ENCODE measurements at places on chromosomes 1 and 21.

DNA sequence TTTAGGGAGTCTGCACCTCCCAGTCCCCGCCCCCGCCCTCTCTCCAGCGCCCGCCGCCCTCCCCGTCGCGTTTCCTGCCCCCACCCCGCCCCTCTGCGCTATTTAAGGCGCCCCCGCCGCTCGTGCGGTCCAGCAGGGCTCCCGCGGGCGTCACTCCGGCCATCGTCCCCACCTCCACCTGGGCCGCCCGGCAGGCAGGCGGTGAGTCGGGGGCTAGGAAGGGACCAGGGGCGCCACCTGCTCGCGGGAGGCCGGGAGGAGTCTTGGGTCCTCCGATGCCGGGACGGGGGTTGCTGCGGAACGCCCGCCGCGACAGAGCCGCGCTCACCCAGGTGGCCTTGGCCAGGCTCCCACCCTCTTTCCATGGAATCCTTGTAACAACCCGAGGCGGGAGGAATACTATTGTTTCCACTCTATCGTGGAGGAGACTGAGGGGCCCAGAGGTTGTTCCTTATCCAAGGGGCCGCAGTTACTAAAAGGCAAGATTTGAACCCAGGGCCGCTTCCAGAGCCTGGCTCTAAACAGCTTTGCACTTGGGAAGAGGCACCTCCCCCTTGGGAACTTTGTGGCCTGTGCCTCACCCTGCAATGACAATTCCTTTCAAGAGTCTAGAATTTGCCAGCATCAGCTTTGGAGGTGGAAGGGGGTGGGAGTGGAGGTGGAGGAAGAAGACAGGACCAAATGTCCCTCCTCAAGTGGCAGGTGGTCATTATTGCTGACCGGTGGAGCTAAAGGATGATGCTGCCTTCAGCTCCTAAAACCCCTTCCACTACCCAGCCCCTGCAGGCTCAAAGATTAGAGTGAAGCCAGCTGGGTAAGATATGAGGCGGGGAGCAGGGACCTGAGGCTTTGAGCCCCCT is at the start of gene GJA4:
Gene GJA4, plus strand, starts transcription at position 132 of the 860 bp plus-strand sequence. CDS start 1,215 bp downstream, outside the sequence.
- DNase-seq = no peak

DNA sequence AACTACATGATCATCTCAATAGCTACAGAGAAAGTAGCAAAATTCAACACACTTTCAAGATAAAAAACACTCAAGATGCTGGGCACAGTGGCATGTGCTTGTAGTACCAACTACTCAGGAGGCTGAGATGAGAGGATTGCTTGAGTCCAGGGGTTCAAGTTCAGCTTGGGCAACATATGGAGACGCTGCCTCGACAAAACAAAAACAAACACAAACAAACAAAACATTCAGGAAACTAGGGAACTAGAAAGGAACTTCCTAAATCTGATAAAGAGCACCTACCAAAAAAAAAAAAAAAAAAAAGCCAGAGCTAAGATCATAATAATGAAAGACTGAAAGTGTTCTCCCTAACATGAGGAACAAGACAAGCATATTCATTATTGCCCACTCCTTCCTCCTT is 22.8 kb upstream of the RNF186 start:
- no peak for DNase-seq

DNA sequence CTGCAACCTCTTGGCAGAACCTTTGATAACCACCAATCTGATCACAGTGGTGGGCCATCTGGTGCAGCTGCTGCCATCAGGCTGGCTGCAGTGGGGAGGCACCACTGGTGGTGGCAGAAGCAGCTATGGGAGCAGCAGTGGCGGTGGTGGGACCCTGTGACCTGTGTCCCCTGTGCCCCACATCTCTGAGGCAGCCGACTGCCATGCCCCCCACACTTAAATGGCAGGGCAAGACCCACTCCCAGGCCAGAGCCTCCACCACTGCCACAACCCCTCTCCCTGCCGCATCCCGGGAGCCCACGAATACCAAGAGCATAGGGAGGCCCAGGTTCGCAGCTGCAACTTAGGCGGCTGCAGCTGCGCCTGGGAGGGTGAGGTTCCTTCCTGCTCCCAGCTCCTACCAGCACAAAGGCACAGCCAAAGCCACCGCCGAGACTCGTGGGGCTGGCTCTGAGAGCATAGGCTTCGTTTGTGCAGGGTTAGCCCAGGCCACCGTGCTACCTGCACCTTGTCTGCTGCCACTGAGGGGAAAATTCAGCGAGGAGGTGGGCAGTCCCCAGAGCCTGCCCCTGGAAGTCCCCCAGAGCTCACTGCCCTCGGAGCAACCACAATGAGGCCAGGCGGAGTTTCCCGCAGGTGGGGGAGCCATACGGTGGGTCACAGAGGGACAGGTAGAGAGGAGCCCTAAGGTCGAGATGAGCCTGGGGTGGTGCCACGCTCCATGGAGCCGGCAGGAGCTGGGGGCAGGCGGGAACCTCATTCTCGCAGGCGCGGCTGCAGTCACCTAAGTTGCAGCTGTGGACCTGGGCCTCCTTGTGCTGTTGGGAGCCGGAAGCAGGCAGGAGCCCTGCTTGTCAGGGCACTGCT is 518.7 kb downstream of the RWDD3 start:
- DNase-seq = no peak

DNA sequence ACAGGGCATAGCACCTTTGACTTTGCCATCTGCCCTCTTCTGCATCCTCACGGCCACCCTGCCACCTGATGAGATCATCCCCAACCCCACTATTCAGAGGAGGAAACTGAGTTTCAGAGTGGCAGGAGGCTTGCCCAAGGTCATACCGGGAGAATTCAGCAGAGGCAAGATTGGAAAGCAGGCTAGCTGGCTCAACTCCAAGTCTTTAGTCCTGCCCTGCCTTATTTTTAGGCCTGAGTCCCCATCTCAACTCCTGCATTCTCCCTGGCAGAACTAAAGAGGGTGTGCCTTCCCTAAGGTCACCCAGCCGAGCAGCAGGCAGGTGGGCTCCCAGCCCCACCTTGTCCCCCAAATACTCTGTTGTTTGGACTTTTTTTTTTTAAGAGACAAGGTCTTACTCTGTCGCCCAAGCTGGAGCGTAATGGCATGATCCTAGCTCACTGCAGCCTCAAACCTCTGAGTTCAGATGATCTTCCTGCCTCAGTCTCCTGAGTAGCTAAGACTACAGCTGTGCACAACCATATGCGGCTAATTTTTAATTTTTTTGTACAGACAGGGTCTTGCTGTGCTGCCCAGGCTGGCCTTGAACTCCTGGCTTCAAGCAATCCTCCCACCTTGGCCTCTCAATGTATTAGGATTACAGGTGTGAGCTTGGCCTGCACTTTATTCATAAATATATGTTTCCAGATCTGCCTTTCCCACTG is 13.8 kb upstream of the FGR start:
- DNase-seq = no peak

- DNase-seq = no peak
Observed at GRCh38 chr1:119898530-119898929, 2.2 kb upstream of the ADAM30 start.

- DNase-seq = no peak
Observed at GRCh38 chr1:205318231-205318991, 3.1 kb downstream of the NUAK2 start.

DNA sequence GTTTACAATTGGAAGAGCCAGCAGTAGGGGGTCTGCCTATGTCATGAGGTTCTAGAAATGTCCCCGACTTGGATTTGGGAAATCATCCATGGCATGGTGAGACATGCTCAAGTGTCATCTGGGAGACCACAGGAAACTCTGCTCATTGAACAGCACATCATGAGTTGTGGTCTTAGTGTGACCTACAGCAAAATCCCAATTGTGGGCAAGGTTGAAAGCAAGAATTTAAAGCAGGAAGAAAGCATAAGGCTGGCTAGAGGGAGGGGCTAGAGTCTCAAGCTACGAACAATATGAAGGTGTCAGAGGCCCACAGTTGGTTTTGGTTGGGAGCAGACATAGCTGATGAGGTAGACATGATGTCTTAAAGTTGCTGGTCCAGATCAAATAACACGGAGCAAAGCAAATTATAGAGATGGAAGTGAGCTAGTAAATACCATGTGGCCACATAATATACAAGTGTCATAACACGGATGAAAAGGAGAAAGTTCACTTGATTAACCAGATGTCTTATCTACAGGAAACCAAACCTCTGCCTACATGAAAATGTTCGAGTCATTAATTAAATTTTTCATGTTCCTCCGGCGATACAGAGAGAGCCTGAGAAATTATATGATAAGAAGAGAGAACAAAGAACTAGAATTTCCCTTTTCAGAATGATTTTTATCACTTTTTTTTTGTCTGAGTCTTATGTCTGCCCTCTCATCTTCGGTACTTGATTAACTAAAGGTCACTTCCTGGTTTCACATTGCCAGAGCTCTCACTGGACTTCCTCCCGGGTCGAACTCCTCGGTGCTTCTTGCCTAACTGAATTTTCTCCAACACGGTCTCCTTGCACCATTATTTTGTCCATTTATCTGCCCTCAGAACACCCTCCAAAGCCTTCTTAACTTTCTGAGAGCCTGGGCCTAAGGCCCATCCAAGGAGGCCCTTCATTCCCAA is 67.5 kb upstream of the DUSP10 start:
- no peak for DNase-seq

DNA sequence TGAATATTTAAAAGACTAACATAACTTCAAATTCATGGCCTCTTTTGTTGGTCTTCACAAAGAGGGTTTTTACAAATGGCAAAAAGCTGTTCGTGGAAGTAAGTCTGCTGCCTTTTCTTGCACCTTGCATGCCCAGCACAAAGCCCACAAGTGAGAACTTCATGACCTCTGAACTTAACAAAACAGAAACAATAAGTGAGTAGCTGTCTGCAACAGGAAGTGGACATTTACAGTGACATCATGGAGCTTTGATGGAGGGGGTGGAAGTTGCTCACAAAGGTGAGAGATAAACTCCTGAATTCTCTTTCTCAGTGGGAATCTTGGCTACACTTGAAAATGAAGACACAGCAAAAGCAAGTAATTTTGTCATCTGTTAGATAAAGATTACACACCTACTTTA is 303.3 kb upstream of the DEPDC1 start:
- DNase-seq = no peak

- no peak for DNase-seq
Observed at GRCh38 chr1:76428028-76428427, 353.5 kb downstream of the ST6GALNAC3 start.

GRCh38 chr1:154876842-154877369 is 6.8 kb upstream of the KCNN3 start:
- no peak for DNase-seq

GRCh38 chr1:209823143-209824041 is 4.4 kb upstream of the UTP25 start:
- DNase-seq = peak; percentile 37

- no peak for DNase-seq
Observed at GRCh38 chr1:156896490-156897033, 3.0 kb downstream of the PEAR1 start.

GRCh38 chr1:222817529-222817928 is 2.7 kb downstream of the DISP1 start:
- DNase-seq = no peak

- no peak for DNase-seq
Observed at GRCh38 chr1:93685918-93686317, 4.3 kb upstream of the BCAR3 start.

DNA sequence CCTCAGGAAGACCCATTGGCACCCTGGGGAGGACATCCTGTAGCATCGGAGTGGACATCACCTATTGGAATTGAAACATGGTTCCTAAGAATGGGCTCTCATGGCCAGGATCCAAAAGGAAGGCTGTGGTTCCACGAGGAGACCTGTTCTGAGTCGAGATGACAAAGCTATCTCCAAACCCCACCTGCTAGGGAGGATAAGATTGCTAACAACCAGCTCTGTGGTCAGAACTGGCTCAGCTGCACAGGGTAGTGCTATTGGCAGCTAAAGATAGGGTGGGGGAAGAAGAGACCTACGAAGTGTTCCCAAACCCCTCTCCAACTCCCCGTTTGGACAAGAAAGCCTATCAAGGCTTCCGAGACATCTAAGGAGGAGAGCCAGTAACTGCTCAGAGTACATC is 17.7 kb upstream of the C8B start:
- no peak for DNase-seq

DNA sequence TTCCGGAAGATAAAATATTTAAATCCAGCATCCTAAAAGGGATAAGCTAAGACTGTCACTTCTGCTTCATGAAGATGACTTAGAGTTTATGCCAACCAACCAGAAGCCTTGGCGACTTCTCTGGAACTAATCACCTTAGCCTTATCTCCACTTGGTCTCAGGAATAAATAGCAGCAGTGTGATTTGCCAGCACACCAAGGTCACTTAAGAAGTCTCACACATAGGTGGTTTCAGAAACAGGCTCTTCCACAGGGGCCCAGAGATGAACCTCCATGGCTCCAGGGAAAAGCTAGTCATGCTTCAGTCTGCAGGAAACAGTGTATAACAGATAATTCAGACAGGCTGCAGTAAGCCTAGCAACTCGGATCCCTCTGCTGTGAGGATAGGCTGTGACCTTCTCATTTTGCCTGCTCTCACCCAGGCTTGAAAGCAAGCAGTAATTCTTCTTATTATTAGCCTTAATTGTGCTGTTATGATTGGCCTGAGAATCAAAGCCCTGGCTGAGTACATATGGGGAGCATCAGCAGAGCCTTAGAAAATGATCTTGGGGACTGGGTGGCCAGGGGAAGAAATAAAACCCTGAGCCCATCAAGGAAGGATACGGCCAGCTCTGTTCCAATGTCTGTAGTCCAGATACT is 84.7 kb downstream of the WLS start:
- DNase-seq = no peak

- no peak for DNase-seq
Observed at GRCh38 chr1:235887676-235888075, 21.0 kb upstream of the LYST start.

GRCh38 chr1:232650845-232651244 is 20.9 kb upstream of the SIPA1L2 start:
- no peak for DNase-seq

- no peak for DNase-seq
Observed at GRCh38 chr1:21298981-21299391, 8.7 kb upstream of the ECE1 start.

- DNase-seq = peak; percentile 39
Observed at GRCh38 chr1:41268154-41268770, 26.2 kb upstream of the SCMH1 start.

DNA sequence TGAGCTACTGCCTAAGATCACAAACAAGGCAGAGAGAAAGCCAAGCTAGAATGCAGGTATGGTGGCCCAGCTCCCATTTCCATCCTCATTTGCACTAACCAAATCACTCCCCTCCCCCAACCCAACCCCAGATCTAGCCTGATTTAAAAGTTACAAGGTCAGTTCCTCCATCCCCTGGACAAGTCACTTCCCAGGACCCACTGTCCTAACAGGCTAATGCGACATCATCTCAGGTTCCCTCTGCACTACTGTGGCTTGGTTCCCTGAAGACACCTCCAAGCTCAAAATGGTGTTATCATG is 2.4 kb downstream of the F11R start:
- DNase-seq = no peak

GRCh38 chr1:203440771-203441170 is 34.8 kb upstream of the PRELP start:
- peak; percentile 73 for DNase-seq

GRCh38 chr1:19130468-19130867 is 79.6 kb downstream of the UBR4 start:
- DNase-seq = no peak

- no peak for DNase-seq
Observed at GRCh38 chr1:78304761-78305160, 186.0 kb upstream of the PTGFR start.

DNA sequence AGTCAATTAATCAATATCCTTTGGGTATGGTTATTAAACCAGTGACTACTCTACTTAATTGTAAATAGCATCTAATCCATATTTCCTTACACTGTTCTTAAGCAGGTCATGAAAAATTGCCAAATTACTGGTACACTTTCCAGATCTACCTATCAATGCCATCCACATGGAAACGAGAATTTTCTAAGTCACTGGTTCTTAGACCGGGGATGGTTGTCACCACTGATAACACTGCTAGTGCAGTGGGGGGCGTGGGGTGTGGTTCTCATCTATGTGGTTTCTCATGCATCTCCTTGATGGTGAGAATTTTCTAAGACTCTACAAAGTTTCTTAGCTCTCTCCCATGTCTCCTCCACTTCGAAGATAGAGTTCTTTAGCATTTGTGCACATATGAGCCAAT is 63.7 kb upstream of the COG2 start:
- DNase-seq = no peak

Measured in hypothalamus (tissue), 51 donors.